Iris pigment epithelial cell (primary cell): ENCODE measurements at places on chromosomes 3 and 15.
A peak's percentile ranks its signal among the peaks of the same experiment; 100 is the strongest.

DNA sequence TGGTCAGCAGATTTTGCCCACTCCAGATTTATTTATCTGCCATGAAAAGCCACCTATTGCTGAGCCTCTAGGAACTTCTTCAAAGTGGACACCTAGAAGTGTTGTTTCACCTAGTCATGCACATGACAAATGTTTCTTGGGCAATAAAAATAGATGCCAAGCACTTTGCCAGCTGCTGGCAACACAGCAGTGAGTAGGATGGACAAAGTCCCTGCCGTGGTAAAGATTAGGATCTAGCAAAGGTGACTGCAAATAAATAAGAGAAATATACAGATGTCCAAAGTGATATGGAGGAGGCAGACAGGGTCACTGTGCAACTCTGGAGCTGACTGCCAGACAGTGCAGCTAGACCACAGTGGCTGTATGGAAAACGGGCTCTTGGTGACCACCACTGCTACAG is 137.9 kb downstream of the SUCLG2 start:
- no peak for DNase-seq

- no peak for DNase-seq
Measured at GRCh38 chr15:53658827-53659555, 100.5 kb downstream of the WDR72 start.

DNA sequence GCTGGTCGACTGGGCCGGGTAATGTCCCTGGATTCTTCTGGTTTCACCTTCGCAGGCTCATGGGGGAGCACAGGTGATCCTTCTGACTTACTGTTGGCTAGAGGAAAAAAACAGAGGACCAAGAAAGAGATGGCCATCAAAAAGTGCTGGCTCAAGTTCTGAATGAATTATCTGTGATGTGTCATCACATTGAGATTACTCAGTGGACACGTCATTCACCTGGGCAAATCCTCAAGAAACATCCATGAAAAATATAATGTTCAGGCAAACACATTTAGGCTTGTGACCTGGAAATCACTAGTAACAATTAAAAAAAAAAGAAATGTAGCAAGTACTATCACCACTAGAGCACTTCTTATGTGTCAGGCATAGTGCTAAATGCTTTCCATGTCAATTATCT is 81.5 kb upstream of the SLC2A2 start:
- DNase-seq: peak; percentile 25

DNA sequence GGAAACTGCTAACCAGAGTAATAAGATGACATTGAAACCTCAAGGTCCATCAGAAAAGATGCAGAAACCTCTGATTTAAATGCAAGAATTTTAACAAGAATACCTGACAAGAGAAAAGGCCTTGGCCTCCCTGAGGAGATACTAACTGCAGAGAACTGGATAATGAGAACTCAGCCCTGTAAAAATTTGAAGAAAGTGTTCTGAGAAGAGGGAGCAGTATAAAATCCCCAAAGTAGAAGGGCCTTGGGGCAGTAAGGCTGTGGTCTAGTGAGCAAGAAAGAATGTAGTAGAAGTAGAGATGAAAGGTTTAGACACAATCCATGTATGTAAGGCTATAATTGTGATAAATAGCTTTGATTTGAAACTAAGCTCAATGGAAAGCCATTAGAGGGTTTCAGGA is 394.1 kb downstream of the ZBBX start:
- no peak for DNase-seq

DNA sequence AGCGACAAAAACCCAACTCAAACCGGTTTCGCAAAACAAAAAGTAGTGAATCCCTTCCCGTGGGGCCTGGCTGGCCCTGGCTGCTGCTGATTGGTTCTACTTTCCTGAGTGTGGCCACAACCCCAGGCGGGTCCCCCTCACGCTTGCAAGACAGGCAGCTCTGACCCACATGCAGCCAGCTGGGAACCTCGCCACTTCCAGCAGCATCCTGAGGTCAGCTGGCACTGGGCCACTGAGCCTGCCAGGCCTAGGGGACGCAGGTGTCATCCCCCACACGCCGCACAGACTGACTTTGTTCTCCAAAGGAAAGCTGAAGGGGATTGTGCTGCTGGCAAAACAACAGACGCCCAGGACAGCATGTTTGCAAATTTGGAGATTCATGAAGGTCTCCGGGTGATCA is 111.1 kb downstream of the TPRA1 start:
- DNase-seq: no peak

- DNase-seq: peak; percentile 24
Measured at GRCh38 chr3:144843099-144843498, 871.5 kb downstream of the DIPK2A start.

GRCh38 chr3:128753715-128754114 is 27.7 kb downstream of the RAB7A start:
- DNase-seq: no peak
